Gastroesophageal sphincter (tissue), 4 donors: ENCODE measurements at places on chromosomes 7 and 10.

DNA sequence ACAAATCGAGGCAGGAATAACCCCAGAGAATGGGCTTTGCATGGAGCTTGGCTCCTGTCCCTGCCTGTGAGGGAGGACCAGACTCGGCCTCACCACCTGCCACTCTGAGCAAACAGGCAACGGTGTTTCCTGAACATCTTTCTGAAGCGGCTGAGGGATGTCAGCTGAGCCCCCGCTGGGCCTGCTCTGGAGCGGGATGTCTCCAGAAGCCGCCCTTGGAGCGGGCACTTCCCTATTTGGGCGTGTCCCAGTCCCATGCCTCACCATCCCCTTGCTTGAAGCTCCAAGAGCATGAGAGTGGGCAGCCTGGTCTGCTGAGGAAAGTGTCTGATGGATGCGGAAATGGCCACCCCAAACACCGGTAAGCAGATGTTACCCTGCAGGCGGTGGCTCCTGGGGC lies 10.2 kb downstream of the ALKBH4 start:
- no peak for ATAC-seq

DNA sequence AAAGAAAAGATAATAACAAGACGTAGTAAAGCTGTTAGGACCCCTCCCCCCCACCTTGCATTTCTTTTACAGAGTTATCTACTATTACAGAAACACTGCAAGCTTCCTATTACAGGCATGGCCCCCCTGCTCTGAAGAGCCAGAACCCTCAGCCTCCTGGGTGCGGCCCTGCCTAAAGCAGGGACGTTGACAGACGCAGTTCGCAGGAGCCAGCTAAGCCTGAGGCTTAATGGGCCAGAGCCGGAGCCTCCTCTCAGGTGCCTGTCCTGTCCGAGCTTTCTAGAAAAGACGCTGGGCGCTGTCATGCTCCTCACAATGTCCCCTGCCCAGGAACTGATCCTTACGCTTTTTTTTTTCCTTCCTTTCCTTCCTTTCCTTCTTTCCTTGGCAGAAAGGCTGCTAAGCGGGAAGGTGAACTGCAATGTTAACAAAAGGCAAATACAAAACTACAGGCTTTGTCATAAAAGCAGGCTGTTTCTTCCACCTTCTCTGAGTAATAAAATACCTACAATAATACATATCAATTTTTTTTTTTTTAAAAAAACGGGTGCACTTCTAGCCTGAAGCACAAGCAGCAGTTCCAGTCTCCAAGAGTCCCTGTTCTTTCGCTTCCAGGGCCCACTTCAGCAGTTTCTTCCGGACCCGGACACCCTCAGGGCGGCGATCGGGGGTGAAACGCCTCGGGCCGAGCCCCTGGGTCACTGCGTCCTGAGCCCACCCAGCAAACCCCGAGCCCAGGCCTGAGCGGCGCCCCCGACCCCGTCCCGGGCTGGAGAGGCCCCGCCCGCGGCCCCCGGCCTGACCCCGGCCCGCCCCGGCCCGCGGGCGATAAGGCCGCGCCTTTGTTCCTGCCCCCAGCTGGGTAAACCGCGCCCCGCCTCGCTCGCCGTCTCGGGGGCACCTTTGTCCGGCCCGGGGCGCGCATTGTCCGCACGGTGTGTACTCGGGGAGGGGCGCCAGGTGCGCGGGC lies 11.2 kb downstream of the MNX1 start:
- ATAC-seq, result no peak

GRCh38 chr7:123665896-123666295 lies 10.2 kb downstream of the LMOD2 start:
- ATAC-seq, result no peak

- ATAC-seq, result no peak
Observed at GRCh38 chr10:18968159-18968558, 80.4 kb upstream of the MALRD1 start.
